ENCODE measurements at places on chromosomes 2 and 18. TPM values are rescaled to one million over a fixed set of nuclear protein-coding genes. Genes with fewer than 3 reads are reported as not detected.

The TRIM54 gene
- total RNA-seq = not detected

The SELENOI gene
- 10.1 TPM for total RNA-seq

The CEBPZ gene
- total RNA-seq = 61.4 TPM

The CXCR1 gene
- not detected for total RNA-seq

The STPG4 gene
- total RNA-seq = not detected

The COL4A3 gene
- not detected for total RNA-seq

The RIT2 gene
- not detected for total RNA-seq

The SERPINB11 gene
- not detected for total RNA-seq

The KRTCAP3 gene
- total RNA-seq = not detected

The DSC1 gene
- total RNA-seq = not detected

The LIMS3 gene
- 0.61 TPM for total RNA-seq

The IL1RL2 gene
- total RNA-seq = not detected

- no peak for DNase-seq
These were observed 79.7 kb downstream of the KYNU start for GRCh38 chr2:142957144-142957543.

DNA sequence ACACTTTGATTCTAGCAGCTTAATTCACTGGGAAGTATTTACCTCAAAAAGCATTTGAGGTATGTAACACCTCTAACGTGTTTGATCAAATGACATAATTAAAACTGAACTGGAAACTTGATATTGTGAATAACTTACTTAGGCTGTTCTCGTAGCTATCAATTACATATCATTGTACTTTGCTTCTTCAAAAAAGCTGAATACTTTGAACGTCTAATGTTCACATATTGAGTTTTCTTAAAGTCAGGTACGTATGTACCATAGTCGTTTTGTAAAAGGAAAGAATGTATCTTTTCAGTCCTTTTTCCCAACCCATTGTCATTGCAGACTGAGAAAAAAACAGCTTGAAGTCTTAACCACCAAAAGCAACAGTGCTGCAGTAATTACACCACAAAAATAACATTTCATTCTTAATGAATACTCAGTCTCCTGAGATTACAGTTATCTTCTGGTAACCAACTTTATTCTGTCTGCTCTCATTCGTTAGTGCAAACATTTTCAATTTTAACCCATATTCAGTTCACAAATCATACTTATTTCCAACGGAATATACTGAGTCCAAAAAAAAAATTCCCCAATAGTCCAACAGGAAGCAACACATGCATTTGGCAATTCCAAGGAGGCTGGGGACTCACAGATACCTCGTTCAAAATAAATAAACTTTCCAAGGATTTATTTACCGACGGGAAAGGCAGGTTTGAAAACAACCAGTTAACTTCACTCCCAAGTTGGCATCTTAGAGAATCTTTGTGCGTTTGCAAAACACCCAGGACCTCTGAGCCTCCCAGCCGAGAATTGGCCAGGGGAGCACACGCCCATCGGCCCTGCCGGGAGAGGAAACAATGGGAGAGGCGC, 1.1 kb downstream of the CHN1 start:
- DNase-seq = peak; percentile 30

- DNase-seq = peak; percentile 27
These were observed 895 bp upstream of the GLS start for GRCh38 chr2:190879474-190880377.

DNA sequence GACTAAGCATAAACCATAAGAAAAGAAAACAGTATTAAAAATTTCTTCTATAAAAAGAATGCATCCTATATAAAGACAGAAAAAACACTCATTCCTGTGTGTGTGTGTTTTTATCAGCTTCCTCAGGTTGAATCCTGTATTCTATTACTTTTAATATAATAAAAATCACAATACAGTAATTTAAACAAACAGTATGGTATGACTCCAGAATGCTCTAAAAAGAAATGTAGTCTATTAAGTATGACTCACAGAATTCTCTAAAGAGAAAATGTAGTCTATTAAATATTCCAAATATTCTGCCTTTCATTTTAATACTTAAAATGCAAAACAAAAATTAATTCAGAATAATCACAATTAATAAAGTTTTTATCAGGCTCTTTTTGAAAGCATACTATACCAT, 19.8 kb downstream of the CCDC88A start:
- DNase-seq = no peak

DNA sequence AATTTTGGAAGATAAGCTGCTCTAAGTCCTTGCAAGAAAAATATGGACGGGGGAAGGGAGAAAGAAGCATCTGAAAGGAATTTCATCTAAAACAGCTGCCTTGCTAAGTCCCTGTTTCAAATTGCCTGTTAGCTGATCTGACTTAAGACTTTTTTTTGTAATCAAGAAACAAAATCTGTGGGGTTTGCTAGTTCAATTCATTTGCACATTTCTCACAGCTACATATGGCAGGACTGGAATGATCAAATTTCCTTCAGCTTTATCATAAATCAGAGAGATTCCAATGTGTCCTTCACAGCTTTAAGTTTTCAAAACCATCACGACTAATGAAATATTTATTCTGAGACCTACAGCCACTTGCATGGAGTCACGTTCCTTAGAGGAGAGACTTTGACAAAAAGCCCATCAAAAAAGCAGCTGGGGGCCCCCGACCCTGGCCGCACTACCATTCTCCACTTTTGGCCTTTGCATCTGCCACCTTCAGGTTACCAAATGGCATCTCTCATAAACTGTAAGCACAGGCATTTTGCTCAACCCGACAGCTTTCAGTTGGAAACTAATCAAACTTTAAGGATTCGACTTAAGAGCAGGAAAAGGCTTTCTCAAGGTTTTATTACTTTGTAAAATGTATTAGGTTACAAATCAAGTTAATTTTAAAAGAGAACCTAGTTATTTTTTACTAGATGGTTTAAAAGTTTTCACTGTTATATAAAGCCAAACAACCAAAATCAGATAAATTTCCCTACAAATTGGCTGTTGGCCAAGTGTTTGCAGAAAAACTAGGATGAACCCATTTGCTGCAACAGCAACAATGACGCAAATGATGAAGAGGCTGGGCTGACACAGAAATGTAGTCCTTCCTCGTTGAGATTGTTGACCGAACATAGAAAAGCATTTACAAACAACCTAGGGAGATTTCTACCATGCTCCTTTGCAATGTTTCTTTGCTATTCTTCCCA, 100.4 kb upstream of the RND3 start:
- no peak for DNase-seq

DNA sequence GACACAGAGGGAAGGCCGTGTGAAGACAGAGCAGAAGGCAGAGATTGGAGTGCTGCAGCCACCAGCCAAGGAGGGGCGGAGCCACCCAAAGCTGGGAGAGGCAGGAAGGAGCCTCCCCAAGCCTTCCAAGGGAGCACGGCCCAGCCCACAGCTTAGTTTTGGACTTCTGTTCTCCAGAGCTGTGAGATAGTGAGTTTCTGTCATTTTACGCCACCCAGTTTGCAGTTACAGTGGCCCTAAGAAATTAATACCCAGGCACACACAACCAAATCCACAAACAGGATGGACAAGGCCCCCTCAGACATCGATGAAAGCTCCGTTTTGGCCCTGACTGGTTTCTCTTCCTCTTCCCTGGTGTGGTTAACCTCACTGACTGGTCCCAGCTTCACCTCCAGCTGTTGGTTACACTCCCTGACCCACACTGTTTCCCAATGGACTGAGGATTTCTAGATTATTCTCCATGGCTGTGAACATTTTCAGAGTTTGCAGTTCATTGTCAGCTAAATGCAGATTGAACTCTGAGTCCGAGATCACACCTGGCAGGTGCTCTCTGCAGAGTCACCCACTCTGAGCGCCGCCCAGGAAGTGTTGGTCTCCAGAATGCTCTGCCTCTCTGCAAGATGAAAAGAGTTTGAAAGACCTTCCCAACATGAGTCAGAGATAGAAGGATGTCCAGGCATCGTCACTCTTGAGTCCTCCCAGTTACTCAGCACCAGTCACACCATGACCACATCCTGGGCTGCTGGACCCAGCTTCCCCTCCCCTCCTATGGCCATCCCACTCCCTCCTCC, 100.2 kb downstream of the TWIST2 start:
- peak; percentile 81 for DNase-seq

GRCh38 chr2:38122344-38122743, 46.4 kb upstream of the CYP1B1 start:
- no peak for DNase-seq

DNA sequence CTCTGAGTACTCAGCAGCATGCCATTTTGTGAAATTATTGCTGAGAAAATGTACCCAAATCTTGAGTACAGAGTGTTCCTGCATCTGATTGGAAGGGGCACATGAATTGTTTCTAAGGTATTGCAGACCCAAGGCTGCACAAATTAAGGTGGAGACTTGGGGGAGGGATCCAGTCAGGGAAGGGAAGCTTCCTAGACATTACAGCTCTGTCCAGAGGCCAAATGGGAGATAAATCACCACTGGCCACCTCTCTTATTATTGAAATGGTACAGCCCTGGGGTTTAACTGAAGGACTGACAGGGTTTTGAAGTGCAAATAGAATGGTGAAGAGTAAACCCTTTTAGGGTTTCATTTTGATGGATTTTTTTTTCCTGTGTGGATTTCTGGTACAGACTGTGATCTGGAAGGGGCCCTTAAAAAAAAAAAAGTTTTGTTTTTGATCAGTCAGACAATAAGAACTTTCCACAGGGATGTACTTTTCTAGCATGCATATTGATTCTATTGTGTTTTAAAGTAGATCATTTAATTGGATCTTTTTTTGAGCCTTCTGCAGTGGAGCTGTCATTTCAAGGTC, 119.4 kb downstream of the GREB1L start:
- DNase-seq = no peak

- DNase-seq = peak; percentile 9
These were observed 55.7 kb downstream of the CCDC93 start for GRCh38 chr2:117958186-117958585.

GRCh38 chr2:14565666-14566065, 66.9 kb upstream of the LRATD1 start:
- no peak for DNase-seq

DNA sequence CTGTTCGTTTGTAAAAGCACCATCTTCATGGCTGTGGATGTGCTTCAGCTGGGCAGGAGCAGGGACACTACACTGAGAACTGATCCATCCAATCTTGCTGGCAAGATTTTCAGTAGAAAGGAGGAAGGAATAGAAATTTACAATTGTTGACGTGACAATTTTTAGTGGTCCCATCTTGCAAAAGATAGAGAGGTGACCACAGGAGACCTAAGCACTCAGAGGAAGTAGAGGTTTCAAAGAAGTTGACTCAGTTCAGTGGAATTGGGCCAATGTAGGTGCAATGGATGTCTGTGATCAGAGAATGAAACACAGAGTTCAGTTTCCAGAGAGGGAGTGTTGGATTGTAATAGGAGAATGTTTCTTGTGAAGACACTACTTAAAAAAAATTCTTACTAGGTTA, 1.4 kb downstream of the UGT1A5 start:
- no peak for DNase-seq

DNA sequence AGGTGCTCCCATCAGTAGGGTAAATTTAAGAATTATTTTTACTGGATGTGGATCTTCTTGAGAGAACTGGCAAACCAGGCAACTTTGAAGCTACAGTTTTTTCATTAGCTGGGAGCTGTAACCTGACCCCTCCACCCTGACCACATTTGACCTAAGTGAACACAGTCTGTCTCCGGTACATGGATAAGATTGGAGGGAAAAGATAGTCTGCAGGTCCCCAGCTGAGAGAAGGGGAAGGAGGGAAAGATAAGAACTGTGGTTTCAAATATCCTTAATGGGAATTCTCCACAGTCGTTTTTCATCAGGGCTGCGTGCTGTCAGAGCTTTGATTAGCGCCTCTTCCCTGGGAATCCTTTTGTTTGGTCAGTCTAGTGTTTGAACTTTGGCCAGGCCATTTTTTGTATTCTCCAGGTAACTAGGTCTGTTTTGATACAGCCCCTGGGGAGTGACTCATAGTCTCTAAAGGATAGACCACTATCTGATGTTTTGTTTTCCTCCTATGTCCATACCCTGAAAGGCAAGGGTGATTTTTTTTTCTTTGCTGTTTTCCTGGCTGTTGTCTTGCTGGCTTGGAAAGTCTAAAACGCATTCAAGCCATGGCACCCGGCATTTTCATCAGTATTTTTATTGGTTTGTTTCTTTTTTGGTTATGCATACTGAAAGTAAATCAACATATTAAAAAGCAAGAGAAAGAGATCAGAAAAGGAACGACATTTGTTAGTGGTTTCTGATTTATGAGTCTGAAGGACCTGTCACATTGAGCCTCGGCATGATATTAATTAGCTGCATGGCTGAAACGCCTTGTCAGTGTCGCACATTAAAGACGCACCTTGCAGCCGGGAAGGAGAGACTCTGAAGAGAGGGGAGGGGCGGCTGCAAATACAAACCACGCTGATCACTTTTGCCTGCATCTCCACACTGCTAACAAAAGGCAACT, 183.4 kb upstream of the FN1 start:
- no peak for DNase-seq

- no peak for DNase-seq
These were observed 173.4 kb downstream of the TNS1 start for GRCh38 chr2:217829420-217829819.

- DNase-seq = no peak
These were observed 13.2 kb downstream of the EPAS1 start for GRCh38 chr2:46310446-46310845.

- DNase-seq = no peak
These were observed 74.2 kb downstream of the TNS1 start for GRCh38 chr2:217928324-217929181.

DNA sequence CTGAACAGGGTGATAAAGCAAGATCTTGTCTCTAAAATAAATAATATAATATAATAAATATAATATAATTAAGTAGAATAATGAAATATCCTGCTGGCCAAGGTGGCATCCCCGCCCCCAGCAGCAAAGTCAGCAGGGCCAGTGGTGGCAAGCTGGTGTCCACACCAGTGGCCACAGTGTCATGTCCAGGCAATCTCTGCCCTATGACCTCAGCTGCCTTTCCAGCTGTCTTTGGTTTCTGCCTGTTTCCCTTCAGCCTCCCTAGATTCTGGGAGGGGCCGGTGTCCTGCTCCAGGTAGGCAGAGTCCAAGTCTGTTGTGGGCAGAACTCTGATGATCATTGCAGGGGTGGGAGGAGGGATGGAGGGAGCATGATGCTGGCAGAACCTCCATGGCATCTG, 16.2 kb upstream of the STEAP3 start:
- DNase-seq = no peak

DNA sequence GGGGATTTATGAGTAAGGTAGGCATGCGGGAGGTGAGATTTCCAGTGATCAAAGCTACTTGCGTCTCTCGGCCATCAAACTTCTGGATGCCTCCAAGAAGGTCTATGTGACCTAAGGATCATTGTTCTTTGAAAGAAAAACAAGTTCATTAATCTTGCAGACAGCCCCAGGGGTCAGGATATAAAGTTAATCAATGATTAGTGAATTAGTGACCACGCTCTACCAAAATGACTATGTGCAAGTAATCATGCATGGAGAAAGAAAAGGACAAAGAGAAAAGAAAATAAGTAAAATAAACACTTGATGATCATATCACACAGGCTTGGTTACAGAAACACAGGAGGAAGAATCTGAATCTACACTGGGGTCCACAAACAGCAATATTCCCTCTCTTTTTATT, 42.5 kb upstream of the BCL11A start:
- no peak for DNase-seq

- DNase-seq = no peak
These were observed 137.0 kb downstream of the BCL11A start for GRCh38 chr2:60416221-60417008.

GRCh38 chr2:217902379-217903141, 100.2 kb downstream of the TNS1 start:
- DNase-seq = peak; percentile 38

- DNase-seq = no peak
These were observed 24.0 kb upstream of the GALNT5 start for GRCh38 chr2:157233506-157233905.

All from SJSA1 (cell line).